ENCODE measurements at places on chromosomes 2 and 18. TPM values are rescaled to one million over a fixed set of nuclear protein-coding genes. Genes with fewer than 3 reads are reported as not detected.

The UNC80 gene
- polyA plus RNA-seq: 1.9 TPM

The ANKRD30B gene
- not detected for polyA plus RNA-seq

The RGPD4 gene
- polyA plus RNA-seq: not detected

The INHA gene
- polyA plus RNA-seq: not detected

The STRN gene
- polyA plus RNA-seq: 19.5 TPM

The SERPINB3 gene
- polyA plus RNA-seq: 0.11 TPM

The SCG2 gene
- polyA plus RNA-seq: not detected

The SLC9A2 gene
- 1.9 TPM for polyA plus RNA-seq

The IL36G gene
- polyA plus RNA-seq: not detected

The PHOSPHO2 gene
- 5.8 TPM for polyA plus RNA-seq

The MDH1B gene
- polyA plus RNA-seq: not detected

The GALNT3 gene
- polyA plus RNA-seq: 10.4 TPM

The CRIM1 gene
- polyA plus RNA-seq: 39.3 TPM

The UGT1A4 gene
- polyA plus RNA-seq: not detected

The ATP6V1C2 gene
- 1.4 TPM for polyA plus RNA-seq

The TGFA gene
- polyA plus RNA-seq: 3.8 TPM

The PLEK gene
- 4.8 TPM for polyA plus RNA-seq

The IL18R1 gene
- polyA plus RNA-seq: 0.44 TPM

The ZC3H6 gene
- polyA plus RNA-seq: 6.9 TPM

The RNF181 gene
- 61.9 TPM for polyA plus RNA-seq

The TEKT4 gene
- polyA plus RNA-seq: not detected

The EVX2 gene
- not detected for polyA plus RNA-seq

The TBR1 gene
- not detected for polyA plus RNA-seq

The STPG4 gene
- not detected for polyA plus RNA-seq

The DRC1 gene
- polyA plus RNA-seq: 0.41 TPM

The CAVIN2 gene
- 48.1 TPM for polyA plus RNA-seq

The PXDN gene
- polyA plus RNA-seq: 161 TPM

The POTEJ gene
- not detected for polyA plus RNA-seq

The CTLA4 gene
- 0.27 TPM for polyA plus RNA-seq

The TMEM200C gene
- 0.71 TPM for polyA plus RNA-seq

The SLC38A11 gene
- polyA plus RNA-seq: 0.89 TPM

The LYG2 gene
- polyA plus RNA-seq: not detected

The OBSL1 gene
- not detected for polyA plus RNA-seq
